ENCODE measurements at places on chromosomes 12 and 14.

DNA sequence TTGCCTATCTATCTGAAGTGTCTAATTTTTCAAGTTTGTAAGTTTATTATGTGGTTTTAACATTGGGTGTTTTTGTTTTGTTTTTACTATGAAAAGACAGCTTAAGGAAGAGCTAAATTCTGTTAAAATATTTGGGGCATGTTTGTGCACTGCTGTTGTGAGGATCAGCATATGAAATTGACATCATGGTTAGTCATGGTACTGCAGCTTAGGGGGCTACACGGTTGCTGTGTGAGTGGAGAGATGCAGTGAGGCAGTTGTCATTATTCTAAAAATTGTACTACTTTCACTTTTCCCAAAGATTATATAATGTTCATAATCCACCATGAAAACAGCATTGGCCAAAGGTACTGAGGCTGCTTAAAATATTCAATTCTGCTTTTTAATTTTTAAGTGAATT, 49.0 kb downstream of the ZC3H14 start:
- DNase-seq = no peak
- peaks cover 65% of the 10 kb centered on the region for H3K36me3 ChIP-seq
- H3K4me3 ChIP-seq = no peak overlapping the region
- no peaks in the 10 kb centered on the region for H3K27me3 ChIP-seq

GRCh38 chr12:71655495-71655894, 8.2 kb downstream of the ZFC3H1 start:
- no peaks in the 10 kb centered on the region for H3K27me3 ChIP-seq
- peak overlapping the region; percentile 62 for H3K4me3 ChIP-seq
- H3K36me3 ChIP-seq = peaks cover 36% of the 10 kb centered on the region
- no peak for DNase-seq
- H3K27ac ChIP-seq = peak overlapping the region; percentile 31

DNA sequence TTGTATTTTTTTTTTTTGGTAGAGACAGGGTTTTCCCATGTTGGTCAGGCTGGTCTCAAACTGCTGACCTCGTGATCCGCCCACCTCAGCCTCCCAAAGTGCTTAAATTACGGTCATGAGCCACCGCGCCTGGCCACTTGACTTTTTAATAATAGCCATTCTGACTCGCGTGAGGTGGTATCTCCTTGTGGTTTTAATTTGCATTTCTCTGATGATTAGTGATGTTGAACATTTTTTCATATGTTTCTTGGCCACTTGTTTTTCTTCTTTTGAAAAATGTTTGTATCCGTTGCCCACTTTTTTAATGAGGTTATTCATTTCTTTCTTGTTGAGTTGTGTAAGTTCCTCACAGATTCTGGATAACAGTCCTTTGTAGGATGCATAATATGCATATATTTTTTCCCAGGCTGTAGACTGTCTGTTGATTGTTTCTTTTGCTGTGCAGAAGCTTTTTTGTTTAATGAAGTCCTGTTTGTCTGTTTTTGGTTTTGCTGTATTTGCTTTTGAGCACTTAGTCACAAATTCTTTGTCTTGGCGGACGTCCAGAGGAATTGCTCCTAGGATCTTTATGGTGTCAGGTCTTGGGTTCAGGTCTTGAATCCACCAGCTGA, 10.3 kb upstream of the PGAM5 start:
- no peak overlapping the region for H3K27ac ChIP-seq
- no peak for DNase-seq
- H3K27me3 ChIP-seq = no peaks in the 10 kb centered on the region
- peaks cover 3% of the 10 kb centered on the region for H3K4me1 ChIP-seq
- no peak overlapping the region for H3K4me3 ChIP-seq

- peak overlapping the region; percentile 86 for H3K27ac ChIP-seq
- peaks cover 42% of the 10 kb centered on the region for H3K36me3 ChIP-seq
- DNase-seq = peak; percentile 77
- H3K4me1 ChIP-seq = peaks cover 38% of the 10 kb centered on the region
Observed at GRCh38 chr14:90397425-90398314, 841 bp downstream of the CALM1 start.

GRCh38 chr12:49917788-49918173, 14.1 kb upstream of the FAIM2 start:
- no peak overlapping the region for H3K4me3 ChIP-seq
- H3K36me3 ChIP-seq = no peaks in the 10 kb centered on the region
- no peak overlapping the region for H3K27ac ChIP-seq
- H3K4me1 ChIP-seq = no peaks in the 10 kb centered on the region

DNA sequence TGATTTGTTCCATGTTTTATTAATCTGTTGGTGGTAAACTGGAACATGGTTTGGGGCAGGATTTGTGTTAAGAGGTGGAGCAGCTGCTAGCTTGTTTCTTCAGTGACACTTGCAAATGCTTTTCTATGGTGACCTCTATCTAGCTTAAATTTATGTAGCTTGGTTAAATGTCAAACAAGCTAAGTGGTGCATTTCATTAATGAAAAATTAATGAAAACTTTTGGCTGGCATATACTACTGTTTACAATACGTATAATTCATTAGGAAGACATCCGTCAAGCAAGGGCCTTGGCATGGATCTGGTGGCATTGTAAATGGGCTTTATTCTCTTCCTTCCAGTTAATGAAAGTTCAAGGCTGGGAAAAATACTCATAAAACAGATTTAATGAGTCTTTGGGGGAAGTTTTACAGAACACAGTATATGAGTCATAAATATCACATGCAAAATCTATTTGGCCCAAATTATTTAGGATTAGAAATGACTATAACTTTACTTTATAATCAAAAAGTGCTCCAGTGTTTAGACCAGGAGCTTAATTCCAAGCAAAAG, 807.7 kb upstream of the SEL1L start:
- H3K4me3 ChIP-seq = no peak overlapping the region
- no peaks in the 10 kb centered on the region for H3K36me3 ChIP-seq
- no peaks in the 10 kb centered on the region for H3K4me1 ChIP-seq
- DNase-seq = no peak

- no peaks in the 10 kb centered on the region for H3K36me3 ChIP-seq
- DNase-seq = no peak
- no peaks in the 10 kb centered on the region for H3K4me1 ChIP-seq
- H3K4me3 ChIP-seq = no peak overlapping the region
- no peak overlapping the region for H3K27ac ChIP-seq
- H3K27me3 ChIP-seq = no peaks in the 10 kb centered on the region
Observed at GRCh38 chr12:129844662-129845220, 59.1 kb downstream of the TMEM132D start.

- H3K4me3 ChIP-seq = no peak overlapping the region
- H3K4me1 ChIP-seq = peaks cover 22% of the 10 kb centered on the region
- no peaks in the 10 kb centered on the region for H3K27me3 ChIP-seq
- H3K36me3 ChIP-seq = peaks cover 74% of the 10 kb centered on the region
Observed at GRCh38 chr12:66321435-66321834, 19.1 kb downstream of the HELB start.

DNA sequence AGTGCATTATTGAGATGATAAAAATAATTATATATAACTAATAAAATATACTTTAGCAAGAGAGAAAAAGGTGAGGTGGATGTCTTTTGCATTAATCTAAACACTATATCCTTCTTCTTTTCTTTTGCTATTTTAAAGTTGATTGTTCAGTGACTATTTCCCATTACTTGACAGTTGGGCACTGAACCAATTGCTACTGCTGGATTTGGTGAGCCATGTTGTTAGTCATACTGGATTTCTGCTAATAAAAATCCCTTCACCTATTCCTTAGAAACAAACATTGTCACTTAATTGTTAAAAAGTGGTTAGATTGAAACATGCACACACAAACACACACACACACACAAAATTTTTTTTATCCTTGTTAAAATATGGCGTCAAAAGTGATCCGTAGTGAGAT, 251.6 kb upstream of the ALG10 start:
- no peaks in the 10 kb centered on the region for H3K27me3 ChIP-seq
- H3K27ac ChIP-seq = no peak overlapping the region
- no peaks in the 10 kb centered on the region for H3K36me3 ChIP-seq
- DNase-seq = no peak

DNA sequence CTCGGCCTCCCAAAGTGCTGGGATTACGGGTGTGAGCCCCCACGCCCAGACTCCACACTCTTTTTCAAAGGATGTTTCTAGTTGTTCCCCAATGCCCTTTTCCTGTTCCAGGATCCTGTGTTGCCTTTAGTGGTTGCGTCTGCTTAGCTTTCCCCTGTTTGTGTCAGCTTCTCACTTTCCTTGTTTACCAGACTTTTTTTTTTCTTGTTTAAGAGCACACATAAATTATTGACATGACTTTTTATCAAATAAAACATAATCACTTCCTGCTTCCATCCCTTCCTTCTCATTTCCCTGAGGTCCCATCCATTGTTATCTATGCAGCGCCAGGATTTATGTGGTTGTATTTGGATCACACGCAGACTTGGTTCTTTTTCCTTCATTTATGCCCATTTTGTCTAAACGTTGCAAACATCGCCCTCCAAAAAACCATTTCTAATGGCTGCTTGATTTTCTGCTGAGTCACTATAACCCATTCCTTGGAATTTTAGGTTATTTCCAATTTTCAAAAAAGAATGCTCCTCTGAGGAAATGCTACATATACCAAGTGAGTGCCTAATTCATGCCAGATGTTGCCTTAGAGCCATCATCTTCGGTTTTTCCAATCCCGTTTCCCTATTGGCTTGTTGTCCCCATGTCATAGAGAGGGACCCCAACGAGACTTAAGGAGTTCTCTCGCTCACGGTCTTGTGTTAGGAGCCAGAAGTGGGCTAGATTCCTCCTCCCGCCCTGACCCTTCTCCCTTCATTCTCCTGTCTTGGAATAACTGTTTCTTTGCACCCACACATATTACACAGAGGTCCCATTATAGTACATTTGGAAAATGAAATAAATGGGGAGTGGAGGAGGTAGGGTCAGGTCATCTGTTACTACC, 13.5 kb upstream of the CYP46A1 start:
- no peaks in the 10 kb centered on the region for H3K36me3 ChIP-seq
- no peak overlapping the region for H3K27ac ChIP-seq
- no peak for DNase-seq
- H3K27me3 ChIP-seq = no peaks in the 10 kb centered on the region

- no peak for DNase-seq
- no peak overlapping the region for H3K4me3 ChIP-seq
- peaks cover 5% of the 10 kb centered on the region for H3K36me3 ChIP-seq
- peaks cover 25% of the 10 kb centered on the region for H3K4me1 ChIP-seq
Observed at GRCh38 chr12:92486443-92487137, 216.2 kb upstream of the PLEKHG7 start.

DNA sequence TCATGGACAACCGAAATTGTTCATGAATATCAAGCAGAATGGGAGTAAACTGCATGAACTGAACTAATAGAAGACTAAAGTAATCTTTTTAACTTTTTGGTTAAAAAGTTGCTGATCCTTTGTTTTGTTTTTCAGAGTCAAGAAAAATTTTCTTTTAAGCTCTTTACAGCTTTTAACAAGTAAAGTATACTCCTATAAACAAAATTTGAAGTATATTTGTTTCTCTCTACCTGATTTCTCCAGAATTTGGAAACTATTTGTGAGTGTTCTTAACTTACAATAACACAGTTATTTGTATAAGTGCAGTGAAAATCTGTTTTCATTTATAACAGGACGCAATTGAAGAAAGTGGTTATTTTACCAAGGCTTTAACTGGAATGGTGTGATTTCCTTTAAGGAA, 12.2 kb upstream of the LRRK2 start:
- H3K27ac ChIP-seq = no peak overlapping the region
- H3K36me3 ChIP-seq = no peaks in the 10 kb centered on the region
- DNase-seq = no peak
- H3K4me3 ChIP-seq = no peak overlapping the region
- no peaks in the 10 kb centered on the region for H3K4me1 ChIP-seq

DNA sequence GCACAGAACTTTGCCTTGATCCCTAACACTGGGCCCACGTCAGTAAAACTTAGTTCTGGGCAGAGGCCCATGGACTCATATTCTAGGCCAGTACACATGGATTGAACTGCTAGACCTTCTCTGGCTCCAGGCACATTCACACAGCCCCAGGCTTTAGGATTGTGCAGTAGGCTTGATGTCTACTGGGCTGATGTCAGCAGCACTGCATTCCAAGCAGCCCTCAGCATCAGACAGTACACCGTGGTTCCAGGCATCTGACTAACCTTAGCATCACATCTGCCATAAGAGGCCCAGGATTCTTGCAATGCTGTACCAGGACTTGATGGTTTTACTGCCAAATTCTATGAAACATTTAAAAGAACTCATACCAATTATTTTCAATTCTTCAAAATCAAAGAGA, 301.9 kb downstream of the CCER1 start:
- H3K4me3 ChIP-seq = no peak overlapping the region
- no peaks in the 10 kb centered on the region for H3K27me3 ChIP-seq
- no peak for DNase-seq
- H3K27ac ChIP-seq = no peak overlapping the region
- no peaks in the 10 kb centered on the region for H3K4me1 ChIP-seq

- H3K4me3 ChIP-seq = no peak overlapping the region
- no peaks in the 10 kb centered on the region for H3K27me3 ChIP-seq
- H3K27ac ChIP-seq = no peak overlapping the region
- no peaks in the 10 kb centered on the region for H3K36me3 ChIP-seq
- no peaks in the 10 kb centered on the region for H3K4me1 ChIP-seq
Observed at GRCh38 chr14:104108570-104109541, 23.4 kb downstream of the ASPG start.

GRCh38 chr12:1380171-1380851, 214.1 kb downstream of the FBXL14 start:
- H3K27ac ChIP-seq = no peak overlapping the region
- no peaks in the 10 kb centered on the region for H3K36me3 ChIP-seq
- H3K4me3 ChIP-seq = no peak overlapping the region
- no peak for DNase-seq
- H3K27me3 ChIP-seq = no peaks in the 10 kb centered on the region

GRCh38 chr12:8951744-8952143, 2.3 kb upstream of the M6PR start:
- peak overlapping the region; percentile 69 for H3K4me3 ChIP-seq
- H3K36me3 ChIP-seq = peaks cover 42% of the 10 kb centered on the region
- H3K27ac ChIP-seq = peak overlapping the region; percentile 69
- no peak for DNase-seq
- peaks cover 51% of the 10 kb centered on the region for H3K4me1 ChIP-seq
